Stimulated activated effector memory CD8-positive, alpha-beta T cell treated with anti-CD3 and anti-CD28 coated beads, Interleukin-12 subunit alpha, Interleukin-12 subunit beta, amount 100 ng/mL, for 72 hours (primary cell): ENCODE measurements at places on chromosomes 7 and 10.

DNA sequence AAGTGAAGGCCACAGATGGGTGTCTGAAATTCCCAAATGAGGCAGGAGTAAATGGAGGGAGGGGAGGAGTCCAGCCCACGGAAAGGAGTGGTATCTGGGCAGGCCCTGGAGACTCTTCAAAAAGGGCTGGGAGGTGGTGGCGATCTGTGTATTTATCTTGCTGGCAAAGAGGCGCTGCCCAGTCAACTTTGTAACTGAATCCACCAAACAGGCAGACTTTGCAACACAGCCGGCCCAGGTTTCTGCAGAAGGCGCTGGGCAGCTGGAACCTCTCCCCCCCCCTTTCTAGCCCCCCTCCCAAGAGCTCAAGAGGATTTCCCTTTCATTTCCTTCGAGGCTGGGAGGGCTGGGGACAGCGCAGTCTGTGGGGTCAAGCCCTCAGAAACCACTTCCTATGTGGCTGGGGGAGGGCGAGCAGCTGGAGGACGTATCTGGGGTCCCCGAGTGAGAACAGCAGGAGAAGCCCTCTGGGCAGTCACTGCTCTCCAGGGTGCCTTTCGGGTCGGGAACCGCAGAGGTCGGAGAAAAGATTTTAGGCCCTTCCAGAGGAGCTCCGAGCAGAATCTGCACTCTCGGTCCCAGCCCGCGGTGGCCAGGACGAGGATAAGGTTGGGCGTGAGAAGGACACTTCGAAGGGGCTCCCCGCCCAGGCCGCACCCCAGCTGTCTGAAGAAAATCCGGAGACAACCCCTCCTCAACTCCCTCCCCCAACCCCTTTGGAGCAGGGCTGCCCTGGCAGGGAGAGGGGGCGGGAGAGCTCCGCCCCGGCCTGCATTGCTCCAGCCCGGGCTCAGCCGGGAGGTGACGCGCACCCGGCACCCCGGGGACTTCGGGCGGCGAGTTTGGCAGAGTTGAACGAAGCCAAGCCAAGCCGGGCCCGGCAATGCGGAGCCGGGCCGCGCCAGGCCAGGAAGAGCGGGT, 965 bp downstream of the ZCCHC24 start:
- peak; percentile 49 for DNase-seq

GRCh38 chr7:46170792-46171191, 249.7 kb upstream of the IGFBP3 start:
- no peak for DNase-seq

GRCh38 chr10:98363220-98363619, 51.8 kb downstream of the PYROXD2 start:
- no peak for DNase-seq

DNA sequence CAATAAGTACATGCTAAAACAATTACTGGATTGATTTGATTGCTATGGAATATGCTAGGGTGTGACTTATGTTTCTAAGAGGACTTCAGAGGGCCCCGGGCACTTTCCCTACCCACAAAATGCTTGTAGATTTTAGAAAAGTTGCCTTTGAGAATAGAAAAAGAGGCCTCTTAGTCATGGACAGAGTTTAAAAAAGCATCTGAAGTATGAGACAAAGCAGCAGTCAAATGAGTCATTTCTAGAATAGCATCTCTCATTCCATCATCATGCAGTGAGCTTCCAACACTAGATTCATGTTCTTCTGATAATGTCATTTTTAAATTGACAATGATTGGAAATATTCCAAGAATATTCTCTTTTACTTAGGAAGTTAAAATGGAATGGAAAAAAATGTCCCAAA, 675.1 kb upstream of the PCDH15 start:
- no peak for DNase-seq

GRCh38 chr7:149524394-149524793, 26.8 kb upstream of the ZNF746 start:
- no peak for DNase-seq

- DNase-seq: no peak
Observed at GRCh38 chr10:63537536-63537935, 16.3 kb downstream of the REEP3 start.

DNA sequence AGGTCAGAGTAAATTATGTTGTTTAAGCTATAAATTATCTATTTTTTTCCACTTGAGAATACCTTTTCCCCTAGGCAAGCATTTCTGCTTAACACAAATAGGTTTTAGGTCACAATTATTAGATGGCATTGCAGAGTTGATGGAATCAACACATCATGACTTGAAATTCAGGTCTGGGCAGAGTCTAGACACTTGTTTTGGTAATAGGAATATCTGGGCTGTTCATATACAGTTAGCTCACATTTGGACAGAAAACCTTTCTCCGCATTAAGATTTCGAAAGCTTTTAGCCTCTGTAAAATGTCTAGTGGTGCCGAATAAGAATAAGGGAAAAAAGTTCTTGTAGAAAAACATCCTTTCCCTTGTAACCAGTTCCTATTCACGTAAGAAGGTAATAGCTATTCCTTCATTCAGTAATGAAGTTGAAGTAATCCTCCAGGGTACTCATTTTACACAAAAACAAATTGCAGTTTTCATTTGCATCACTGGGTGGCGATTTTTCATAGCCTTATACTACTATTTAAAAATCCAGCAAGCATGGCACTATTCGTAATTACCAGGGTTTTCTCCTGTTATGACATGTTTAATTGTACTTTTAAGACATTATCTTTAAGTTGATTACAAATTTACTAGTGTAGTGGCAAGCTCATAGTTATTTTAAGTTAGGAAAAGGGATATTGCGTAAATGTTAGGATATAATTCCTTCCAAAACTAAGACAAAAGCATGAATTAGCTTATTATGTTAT, 37.0 kb downstream of the RPA3 start:
- DNase-seq: no peak

GRCh38 chr7:10724449-10724848, 249.2 kb upstream of the PHF14 start:
- no peak for DNase-seq

- DNase-seq: no peak
Observed at GRCh38 chr10:129033790-129034272, 433.2 kb upstream of the MGMT start.

- no peak for DNase-seq
Observed at GRCh38 chr10:93947055-93947454, 46.7 kb upstream of the PLCE1 start.

DNA sequence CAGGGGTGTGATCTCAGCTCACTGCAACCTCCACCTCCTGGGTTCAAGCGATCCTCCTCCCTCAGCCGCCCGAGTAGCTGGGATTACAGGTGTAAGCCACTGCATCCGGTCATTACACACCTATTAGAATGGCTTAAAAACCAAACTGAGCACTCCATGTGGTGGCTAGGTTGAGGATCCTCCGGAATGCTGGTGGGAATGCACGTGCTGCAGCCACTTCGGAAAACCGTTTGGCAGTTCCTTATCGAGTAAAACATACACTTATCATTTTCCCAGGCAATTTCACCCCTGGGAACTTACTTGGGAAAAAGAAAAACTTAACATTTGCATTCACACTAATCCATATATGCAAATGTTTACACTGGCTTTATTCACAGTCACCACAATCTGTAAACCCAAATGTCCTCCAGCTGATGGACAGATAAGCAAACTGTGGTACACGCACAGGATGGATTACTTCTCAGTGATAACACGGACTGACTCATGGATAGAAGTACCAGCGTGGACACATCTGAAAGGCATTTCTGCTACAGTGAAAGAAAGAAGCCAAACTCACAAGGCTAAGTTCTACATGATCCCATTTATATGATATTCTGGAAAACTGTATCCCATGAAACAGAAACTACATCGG, 20.4 kb downstream of the RFC2 start:
- no peak for DNase-seq

- no peak for DNase-seq
Observed at GRCh38 chr10:26733750-26734568, 36.5 kb downstream of the PDSS1 start.

DNA sequence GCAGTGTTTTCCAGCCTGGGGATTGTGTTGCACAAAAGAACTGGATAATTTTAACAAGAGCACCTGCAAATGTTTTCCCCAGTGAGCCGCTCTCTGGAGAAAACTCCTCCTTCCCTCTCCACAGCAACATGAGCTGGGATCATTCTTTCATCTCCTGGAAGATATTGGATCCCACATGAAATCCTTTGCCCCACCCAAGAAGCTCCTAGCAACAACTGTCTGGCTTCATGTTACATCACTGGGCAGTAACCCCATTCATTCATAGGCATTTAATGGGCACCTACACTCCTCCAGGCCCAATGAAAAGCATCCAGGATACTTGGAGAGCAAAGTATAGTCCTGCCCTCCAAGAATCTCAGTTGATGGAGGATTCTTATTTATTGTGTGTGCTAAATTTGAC, 27.2 kb downstream of the LSM5 start:
- no peak for DNase-seq

DNA sequence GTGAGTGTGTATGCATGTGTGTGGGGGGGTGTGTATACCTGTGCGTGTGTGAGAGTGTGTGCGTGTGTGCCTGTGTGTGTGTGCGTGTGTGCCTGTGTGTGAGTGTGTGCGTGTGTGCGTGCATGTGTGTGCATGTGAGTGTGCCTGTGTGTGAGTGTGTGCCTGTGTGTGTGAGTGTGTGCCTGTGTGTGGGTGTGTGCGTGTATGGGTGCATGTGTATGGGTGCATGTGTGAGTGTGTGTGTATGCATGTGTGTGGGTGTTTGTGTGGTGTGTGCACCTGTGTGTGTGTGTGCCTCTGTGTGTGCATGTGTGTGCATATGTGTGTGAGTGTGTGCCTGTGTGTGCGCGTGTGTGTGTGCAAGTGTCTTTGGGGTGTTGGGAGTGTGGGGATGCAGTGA, 6.4 kb downstream of the ANTXRL start:
- no peak for DNase-seq

DNA sequence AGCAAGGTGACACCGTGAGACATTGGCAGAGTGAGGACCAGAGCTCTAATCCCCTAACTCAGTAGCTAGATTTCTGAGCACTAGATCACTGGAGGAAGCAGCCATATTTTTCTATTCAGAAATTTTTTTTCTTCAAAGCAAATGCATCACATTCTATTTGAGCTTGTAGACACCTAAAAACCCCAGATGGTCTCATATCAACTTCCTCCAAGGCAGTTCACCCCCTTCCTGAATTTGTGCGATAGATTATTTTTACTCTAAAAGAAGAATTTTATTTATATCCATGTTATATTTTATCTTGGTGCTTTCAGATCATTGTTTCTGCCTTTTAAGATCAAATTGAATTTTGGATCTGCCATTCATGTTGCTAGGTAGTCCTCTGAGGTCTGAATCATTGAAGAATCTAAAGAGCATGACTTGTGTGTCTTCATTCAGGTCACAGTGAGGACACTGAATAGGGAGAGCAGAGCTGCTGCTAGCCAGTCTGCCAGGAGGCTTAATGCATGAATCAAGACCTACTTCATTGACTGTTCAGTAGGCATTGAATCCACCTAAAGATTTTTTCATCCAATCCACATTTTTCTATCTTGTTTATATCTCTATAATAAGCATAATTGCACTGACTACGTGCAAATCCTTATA, 92.9 kb upstream of the LRRTM3 start:
- no peak for DNase-seq

GRCh38 chr7:113819474-113819873, 99.3 kb downstream of the PPP1R3A start:
- DNase-seq: no peak

DNA sequence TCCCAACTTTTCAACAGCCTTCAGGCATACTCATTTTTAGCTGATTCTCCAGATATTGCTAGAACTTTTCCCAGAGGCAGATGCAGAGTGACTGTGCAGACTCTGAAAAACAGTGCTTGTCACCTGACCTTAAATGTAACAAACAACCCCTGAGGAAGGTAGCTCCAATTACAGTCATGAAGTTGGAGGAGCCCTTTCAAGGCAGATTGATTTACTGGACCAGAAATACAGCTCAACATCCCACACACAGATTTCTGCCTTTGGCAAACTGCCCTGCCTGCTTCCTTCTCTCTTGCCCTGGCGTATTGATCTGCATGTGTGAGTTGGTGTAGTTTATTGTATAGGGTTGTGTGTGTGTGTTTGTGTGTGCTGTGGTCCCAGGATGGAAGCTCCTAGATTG, 38.5 kb downstream of the PYROXD2 start:
- no peak for DNase-seq

- DNase-seq: no peak
Observed at GRCh38 chr10:133226251-133226808, 3.7 kb upstream of the UTF1 start.

- DNase-seq: no peak
Observed at GRCh38 chr7:44325201-44325671, at the start of gene CAMK2B. Gene CAMK2B (minus strand): TSS chr7:44325594. CDS start chr7:44325421, 173 bp downstream.

GRCh38 chr10:122707535-122707934, 7.9 kb upstream of the C10orf120 start:
- no peak for DNase-seq

- no peak for DNase-seq
Observed at GRCh38 chr7:6589151-6589828, 531 bp upstream of the INTS15 start.

DNA sequence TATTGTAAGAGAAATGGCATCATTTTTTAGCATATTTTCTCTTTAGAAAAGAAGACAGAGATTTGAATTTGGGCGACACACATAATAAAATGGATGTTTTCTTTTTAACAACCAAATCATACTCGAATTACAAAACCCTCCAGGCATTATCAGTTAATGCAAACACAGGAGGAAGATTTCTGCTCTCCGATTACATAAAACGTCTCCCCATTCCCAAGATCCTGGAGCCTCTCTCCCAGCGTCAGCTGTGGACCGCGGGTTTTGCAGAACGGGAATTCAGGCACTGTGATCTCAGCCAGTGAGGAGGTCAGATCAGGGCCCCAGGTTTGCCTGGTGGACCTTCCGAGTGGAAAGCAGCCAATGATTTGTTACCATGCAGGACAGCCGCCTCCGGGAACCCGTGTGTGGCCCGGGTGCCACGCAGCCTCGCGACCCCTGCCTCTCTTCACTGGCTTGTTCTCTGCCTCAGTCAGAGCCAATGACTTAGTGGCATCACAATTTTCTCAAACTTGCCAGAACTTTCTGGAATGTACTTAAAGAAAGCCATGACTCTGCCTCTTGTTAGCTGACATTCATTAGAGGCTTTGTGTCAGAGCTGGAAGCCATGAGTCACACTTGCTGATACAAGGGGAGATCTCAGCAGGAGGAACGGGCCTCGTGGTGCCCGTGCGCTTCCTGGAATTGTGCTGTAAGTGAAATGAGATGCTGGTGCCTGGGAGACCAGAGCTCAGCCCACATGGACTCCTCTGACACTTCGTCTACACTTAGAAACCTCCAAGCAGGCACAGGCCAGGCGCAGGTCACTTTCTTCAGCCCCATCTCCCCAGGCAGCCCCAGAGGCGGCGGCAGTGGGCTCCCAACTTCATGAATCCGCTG, 246.1 kb downstream of the KLF6 start:
- DNase-seq: no peak
